ENCODE measurements at places on chromosomes 4 and X. TPM values are rescaled to one million over a fixed set of nuclear protein-coding genes. Genes with fewer than 3 reads are reported as not detected.

F8A3 gene
- total RNA-seq, result 1.1 TPM

NHSL2 gene
- total RNA-seq, result 0.36 TPM

EFHC2 gene
- total RNA-seq, result not detected

ADGRL3 gene
- total RNA-seq, result not detected

ASMT gene
- not detected for total RNA-seq

CNGA1 gene
- total RNA-seq, result not detected

DNA sequence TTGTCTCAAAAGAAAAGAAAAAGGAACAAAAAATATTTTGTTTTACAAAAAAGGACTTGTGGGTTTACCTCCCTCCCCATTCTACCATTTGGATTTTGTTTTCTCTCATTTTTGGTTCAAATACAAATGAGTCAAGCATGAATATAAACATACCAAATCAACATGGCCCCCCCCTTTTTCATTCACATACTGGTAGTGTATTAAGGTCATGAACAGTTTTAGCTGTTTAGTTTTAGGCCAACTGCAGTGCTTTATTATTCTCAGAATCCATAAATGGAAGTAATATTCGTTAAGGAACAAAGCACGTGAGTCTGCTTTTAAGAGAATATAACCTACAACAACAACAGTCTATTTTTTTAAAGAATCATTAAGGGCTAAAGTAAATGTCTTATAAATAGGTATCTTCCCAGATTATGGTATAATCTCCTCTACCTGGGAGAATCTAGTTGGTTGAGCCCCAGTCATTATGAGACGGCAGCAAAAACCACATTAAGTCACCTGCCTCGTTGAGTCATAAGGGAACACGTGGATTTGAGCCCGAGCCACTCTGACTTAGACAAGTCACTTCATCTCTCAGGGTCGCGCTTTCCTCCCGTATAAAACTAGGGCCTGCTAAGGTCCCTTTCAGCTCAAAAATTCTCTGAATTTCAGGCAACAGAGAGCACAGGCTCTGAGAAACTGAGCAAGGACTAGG, 26.7 kb downstream of the BCLAF3 start:
- DNase-seq, result no peak

- DNase-seq, result peak; percentile 58
Measured at GRCh38 chrX:71095981-71096759, 519 bp downstream of the FOXO4 start.

- DNase-seq, result peak; percentile 5
Measured at GRCh38 chrX:37347420-37347819, 1.7 kb upstream of the PRRG1 start.

DNA sequence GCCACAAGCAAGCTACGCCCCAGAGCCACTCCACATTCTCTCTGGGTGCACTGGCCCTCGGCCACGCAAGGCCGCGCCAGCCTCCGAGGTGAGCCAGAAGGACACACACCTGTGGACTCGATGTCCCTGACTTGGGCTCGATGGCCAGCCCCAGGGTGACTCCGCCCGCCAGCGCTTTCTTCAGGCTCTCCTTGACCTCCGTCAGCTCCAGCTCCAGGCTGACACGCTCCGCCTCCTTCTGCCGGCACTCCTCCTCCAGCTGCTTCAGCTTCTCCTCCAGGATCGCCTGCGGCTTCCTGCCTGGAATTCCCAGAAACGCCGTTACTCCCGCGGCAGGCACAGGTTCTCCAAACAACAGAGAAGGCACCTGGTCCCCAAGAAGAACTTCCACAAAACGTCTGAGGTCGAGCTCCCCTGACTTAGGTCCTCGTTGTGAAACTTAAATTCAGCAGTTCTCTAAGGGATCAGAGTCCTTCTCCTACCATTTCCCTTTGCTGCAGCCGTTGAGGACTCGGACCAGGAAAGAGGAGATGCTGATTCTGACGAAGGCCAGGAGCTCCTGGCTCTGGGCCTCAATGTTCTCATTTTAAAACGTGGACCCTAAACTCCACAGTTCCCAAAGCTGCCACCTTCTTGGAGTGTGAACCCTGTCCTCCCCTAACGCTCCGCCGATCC, 166.8 kb downstream of the AFAP1 start:
- no peak for DNase-seq

DNA sequence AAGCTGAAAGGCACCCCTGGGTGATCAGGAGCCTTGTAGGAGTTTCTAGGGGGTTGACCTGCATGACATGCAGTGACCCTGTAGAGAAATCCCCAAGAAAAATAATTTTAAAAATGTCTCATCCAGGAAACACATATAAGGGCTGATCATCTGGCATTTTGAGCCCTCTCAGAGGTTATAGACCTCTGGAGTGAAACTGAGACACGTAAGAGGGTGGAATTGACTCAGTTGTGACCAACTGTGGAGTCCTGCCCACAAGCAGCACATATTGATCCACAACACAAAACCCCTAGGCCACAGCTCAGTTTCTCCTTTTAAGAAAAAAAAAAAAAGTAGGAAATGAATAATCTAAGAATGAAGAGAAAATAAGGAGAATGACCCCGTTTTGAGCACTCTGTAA, 32.5 kb upstream of the MTMR8 start:
- no peak for DNase-seq

DNA sequence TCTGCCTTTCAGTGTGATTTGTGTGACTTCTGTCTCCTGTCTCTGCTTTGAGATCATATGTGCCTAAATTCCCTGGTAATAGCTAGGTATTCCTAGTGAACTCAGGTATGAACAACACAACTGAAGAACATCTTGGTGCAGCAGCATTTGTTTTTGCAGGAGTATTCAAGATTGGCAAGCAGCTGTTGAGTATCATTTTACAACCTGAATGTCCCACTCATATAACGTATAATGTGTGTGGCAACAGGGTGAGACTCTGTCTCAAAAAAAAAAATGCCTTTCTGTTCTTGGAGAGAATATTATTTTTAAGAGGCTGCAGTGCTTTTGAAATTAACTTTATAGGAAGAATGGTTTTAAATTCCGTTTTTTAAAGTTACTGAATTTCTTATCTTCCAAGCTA, 7.7 kb downstream of the LSM6 start:
- DNase-seq, result no peak

GRCh38 chr4:81629366-81629765, 157.7 kb upstream of the RASGEF1B start:
- DNase-seq, result no peak

GRCh38 chr4:169253113-169253671, 17.6 kb downstream of the SH3RF1 start:
- no peak for DNase-seq

GRCh38 chrX:67044866-67045265, 406.0 kb upstream of the EDA2R start:
- no peak for DNase-seq

GRCh38 chrX:136353526-136354093, 52.8 kb downstream of the ADGRG4 start:
- peak; percentile 9 for DNase-seq

DNA sequence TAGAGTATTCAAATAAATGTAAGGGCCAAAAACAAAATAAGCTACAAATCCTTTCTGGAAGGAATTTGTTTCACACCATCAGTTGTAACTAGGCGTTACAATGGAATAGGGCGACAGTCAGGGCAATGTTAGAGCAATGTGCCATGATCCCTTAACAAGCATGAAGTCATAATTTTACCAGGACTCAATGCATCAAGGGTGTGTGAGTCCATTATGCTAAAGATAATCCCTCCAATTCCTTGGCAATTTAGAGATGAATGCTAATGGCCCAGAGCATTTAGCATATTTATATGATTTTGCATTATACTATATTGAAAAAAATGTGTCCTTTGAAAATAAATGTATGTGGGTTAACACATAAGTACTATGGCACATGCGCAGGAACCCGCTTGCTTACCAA, 73.1 kb downstream of the GRIA2 start:
- no peak for DNase-seq

DNA sequence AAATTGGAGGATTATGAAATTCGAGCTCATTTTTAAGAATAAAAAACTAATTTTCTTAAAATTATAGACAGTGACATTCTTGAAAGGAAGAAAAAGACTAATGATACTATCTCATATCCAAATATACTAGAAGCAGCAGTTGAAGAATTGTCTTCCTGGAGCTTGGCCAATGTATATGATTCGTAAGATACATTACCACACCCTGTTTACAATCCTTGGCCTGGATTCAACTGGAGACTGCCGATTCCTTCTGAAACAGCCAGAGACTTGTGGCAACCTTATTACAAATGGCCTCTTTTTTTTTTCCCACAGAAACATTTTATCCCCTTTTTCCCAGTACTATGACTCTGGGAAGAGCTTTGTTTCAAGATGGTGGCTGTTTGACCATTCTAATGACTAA, 571.2 kb upstream of the FAT1 start:
- peak; percentile 13 for DNase-seq

DNA sequence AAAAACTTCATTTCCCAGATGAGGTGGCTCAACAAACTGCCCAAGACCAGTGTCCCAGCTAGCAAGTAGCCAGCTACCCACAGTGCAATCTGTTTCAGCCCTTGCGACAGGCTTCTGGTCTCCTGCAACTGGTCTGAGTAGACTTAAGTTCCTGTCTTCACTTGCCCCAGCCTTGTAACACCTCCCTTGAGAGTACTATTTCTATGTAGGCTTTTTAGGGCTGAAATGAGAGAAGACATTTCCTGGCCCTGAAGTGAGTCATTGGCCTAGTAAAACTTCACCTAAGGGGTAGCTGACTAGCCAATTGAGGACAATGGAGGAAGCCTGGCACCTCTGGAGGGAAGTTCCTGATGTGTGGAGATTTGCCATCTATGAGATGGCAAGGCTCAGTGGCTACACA, 80.1 kb upstream of the STIM2 start:
- DNase-seq, result peak; percentile 30

- no peak for DNase-seq
Measured at GRCh38 chr4:55781341-55781740, 38.2 kb upstream of the EXOC1L start.

DNA sequence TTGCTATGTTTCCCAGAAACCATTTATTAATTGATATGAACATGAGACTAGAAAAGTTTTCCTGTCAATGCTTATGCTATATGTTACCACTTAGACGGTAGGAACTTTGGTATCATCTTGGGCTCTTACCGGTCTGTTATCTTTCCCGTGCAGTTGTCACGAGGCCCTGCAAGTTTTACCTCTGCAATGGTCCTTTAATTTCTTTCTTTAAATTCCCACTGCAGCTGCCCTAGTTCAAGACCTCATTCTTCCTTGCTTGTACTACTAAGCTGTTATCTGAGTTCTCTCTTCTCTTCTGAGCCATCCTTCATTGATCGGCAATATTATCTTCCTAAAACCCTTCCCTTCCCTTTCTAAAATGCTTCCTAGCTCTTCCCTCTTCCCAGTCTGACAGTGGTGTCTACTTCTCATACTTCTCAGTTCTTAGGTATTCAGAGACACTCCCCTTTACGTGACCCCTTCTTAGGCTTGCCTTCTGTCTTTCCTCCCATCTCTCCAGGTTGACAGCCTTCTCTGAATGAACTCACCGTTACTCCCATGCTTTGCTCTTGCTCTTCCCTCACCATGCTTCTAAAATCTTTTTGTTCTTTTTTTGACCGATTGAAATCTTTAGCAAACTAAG, 27.5 kb downstream of the MAGEA1 start:
- DNase-seq, result no peak

DNA sequence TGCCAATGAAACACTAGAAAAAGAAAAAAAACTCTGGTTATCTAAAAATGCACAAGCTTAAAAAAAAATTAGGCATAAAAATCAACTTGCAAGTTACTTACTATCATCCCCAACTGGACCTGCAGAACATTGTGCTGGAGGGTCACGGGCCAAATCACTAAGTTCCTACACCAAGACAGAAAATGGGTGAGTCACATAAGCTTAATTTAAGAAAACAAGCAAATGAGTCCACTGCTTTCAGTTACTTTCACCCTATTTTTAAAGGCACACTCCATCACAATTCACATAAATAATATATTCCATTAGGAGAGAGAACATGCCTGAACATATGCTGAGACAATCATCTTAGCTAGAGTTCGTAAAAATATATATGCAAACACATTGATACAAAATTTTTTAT, 17.7 kb downstream of the UBE2D3 start:
- DNase-seq, result peak; percentile 12

DNA sequence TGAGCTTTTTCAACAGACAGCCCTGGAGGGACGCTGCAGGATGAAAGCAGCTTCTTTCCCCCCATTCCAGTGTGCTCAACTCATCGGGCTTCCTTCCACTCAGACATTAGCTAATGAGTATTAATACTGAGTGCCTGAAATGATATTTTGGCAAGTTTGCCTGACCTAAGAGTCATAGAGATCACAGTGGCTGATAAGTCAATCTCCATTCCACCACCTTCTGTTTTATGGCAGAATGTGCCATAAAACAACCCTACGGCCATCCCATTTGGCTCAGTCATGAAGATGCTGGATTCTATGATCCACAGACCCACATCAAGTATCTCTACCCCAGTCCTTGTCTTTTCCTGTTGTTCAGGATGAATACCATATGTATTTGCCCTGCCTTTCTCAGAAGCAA, 48.3 kb upstream of the MAB21L2 start:
- DNase-seq, result no peak

- DNase-seq, result peak; percentile 57
Measured at GRCh38 chrX:48896611-48897011, 957 bp downstream of the TIMM17B start.

DNA sequence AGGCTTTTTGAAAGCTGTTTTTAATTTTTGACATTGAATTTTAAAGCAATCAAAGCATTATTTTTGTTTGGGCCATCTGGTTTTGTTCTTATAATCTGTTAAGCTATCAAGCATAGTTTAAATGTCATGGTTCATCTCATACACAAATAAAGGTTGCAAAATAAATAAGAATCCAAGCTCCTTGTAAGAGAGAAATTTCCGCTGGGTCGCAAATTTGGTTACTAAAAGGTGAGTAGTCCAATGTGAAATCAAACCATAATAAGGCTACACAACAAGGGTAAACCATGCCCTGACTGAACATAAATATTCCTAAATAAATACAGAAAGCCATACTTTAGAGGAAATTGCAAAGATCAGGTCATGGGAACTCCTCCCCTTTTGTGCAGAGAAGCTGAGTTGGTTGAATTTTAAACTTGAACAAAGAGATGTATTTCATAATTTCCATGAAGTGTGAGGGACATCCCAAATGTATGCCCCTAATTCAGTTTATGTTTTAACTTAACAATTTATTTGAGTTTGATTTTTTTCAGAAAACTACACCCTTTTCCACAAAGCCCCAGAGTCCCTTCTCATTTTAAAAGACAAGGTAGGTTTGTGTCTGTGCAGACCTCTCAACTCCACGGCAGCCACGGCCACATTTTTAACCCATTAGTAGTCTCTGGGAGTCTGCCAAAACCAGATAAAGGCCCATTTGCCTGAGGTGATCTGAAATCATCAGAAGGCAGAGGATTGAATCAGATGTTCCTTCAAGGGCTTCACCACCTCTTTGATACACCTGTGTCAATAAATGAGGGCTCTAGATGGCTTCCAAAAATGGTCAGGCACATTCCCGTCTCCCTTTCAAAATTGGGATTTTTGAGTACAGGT, 85.2 kb downstream of the PLAC1 start:
- DNase-seq, result peak; percentile 64

DNA sequence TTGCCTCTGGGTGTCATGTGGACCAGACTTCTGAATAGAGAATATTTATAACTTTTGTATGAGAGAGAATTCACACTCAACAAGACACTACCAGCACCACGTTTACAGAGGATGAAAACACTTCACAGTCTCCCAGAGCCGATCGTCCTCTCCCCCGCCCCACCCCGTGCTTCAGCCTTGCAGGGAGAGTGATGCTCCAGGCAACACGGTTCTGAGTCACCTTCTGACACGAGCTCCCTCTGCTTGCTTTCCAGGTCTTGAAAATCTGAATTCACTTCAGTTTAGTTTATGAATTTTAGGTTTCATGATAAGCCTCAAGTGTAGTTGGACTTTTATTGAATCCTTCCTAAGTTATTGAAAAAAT, 59.8 kb downstream of the CPLX1 start:
- peak; percentile 58 for DNase-seq

- DNase-seq, result peak; percentile 63
Measured at GRCh38 chr4:76562161-76562560, 127.1 kb downstream of the SHROOM3 start.

Measured in RPMI7951 (cell line).